Aorta (tissue), 5 donors: ENCODE measurements at places on chromosomes 13 and 19. TPM values are rescaled to one million over a fixed set of nuclear protein-coding genes. Genes with fewer than 3 reads are reported as not detected.

The CLDN10 gene
- not detected for total RNA-seq

The KDM4B gene
- 37.5 TPM for total RNA-seq

The CGB1 gene
- total RNA-seq = not detected

The HCN2 gene
- total RNA-seq = 0.30 TPM

The CNN2 gene
- total RNA-seq = 142 TPM

- DNase-seq = peak; percentile 86
- H3K4me3 ChIP-seq = no peak overlapping the region
- no peak overlapping the region for H3K27ac ChIP-seq
- no peaks in the 10 kb centered on the region for H3K36me3 ChIP-seq
These were observed 4.8 kb upstream of the KCNC3 start for GRCh38 chr19:50333737-50334617.

- H3K4me3 ChIP-seq = no peak overlapping the region
- H3K4me1 ChIP-seq = no peaks in the 10 kb centered on the region
- no peaks in the 10 kb centered on the region for H3K36me3 ChIP-seq
- H3K27ac ChIP-seq = no peak overlapping the region
- H3K27me3 ChIP-seq = no peaks in the 10 kb centered on the region
- DNase-seq = no peak
These were observed 67.8 kb downstream of the DGKH start for GRCh38 chr13:42116225-42116624.

DNA sequence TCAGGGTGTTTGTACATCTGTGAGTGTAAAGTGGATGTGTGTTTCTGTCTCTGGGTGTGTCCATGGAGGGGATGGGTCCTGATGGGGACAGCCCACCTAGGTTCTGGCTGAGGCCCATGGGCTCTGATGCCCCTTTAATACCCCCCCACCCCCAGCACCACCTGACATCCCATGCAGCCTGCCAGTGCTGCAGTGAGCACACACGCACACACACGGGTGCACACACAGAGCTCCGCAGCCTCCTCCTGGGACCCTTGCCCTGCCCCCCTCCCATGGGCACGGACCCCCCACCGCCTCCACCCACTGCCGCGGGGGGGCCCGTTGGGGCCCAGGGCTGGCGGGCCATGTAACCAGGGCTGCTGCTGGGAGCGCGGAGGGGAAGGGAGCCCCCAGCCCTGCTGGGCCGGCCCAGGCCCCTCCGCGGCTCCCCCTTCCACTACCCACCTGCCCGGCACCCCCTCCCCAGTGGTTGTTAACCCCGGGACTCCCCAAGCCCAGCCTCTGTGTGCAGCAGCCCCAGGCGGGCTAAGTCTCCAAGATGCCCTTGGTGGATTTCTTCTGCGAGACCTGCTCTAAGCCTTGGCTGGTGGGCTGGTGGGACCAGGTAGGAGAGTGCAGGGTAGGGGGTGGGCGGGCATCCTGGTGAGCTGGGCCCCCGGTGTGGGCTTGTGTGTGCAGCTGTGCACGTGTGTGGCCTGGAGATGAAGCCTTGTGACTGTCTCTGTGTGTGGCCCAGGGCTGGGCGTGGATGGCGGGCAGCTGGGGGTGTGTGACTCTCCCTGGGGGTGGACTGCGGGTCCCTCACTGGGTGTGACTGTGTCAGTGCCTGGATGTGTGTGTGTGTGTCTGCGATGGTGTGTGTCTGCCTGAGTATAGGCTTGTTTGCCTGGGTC lies 32.6 kb downstream of the PDE4A start:
- no peaks in the 10 kb centered on the region for H3K36me3 ChIP-seq
- no peak overlapping the region for H3K27ac ChIP-seq
- no peaks in the 10 kb centered on the region for H3K27me3 ChIP-seq
- no peak overlapping the region for H3K4me3 ChIP-seq
- H3K4me1 ChIP-seq = no peaks in the 10 kb centered on the region

- no peaks in the 10 kb centered on the region for H3K36me3 ChIP-seq
- DNase-seq = no peak
- H3K4me1 ChIP-seq = no peaks in the 10 kb centered on the region
- H3K27me3 ChIP-seq = no peaks in the 10 kb centered on the region
These were observed 361.6 kb upstream of the PCDH20 start for GRCh38 chr13:61777271-61777670.

DNA sequence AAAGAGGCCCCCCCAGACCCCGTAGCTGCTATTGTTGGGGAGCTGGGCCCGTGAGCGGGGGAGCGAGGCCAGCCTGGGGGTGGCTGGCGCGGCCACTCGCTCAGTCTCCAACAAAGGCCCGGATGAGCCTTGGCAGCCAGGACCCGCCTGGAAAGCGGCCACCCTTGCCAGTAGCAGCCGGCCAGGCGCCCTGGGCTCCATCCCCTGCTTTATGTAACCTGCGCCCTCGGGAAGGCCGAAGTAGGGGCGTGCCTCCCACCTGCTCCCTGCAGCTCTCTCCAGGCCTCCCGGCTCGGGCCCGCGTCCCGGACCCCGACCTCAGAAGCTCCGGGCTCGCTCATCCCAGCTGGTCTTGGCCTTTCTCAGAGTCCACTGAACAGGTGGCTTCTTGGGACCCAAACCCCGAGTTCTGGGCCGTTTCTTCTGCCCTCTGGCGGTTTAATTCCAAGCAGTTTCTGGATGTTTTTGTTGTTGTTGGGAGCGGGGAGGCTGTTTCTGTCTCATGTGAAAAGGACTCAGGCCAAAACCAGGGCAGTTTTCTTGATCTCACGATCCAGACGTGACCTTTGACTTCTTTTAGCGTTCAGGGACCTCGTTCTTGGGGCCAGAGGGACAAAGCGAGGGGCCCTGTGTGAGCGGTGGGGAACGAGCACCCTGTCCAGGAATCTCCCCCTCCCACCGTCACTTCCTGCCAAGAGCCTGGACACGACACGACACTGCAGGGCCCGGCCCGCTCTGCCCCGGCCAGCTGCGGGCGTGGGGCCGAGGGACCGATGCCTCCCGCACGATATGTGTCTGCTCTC lies 1.2 kb downstream of the CDC34 start:
- H3K4me3 ChIP-seq = peak overlapping the region; percentile 62
- DNase-seq = peak; percentile 77
- H3K27me3 ChIP-seq = no peaks in the 10 kb centered on the region
- peaks cover 6% of the 10 kb centered on the region for H3K4me1 ChIP-seq
- no peaks in the 10 kb centered on the region for H3K36me3 ChIP-seq
- peak overlapping the region; percentile 53 for H3K27ac ChIP-seq

- H3K36me3 ChIP-seq = no peaks in the 10 kb centered on the region
- no peak overlapping the region for H3K27ac ChIP-seq
- DNase-seq = no peak
These were observed 2.3 kb downstream of the ADGRE2 start for GRCh38 chr19:14775869-14776586.

GRCh38 chr19:44725251-44725650 lies 23.3 kb upstream of the BCL3 start:
- no peaks in the 10 kb centered on the region for H3K4me1 ChIP-seq
- no peaks in the 10 kb centered on the region for H3K36me3 ChIP-seq
- no peaks in the 10 kb centered on the region for H3K27me3 ChIP-seq
- no peak overlapping the region for H3K27ac ChIP-seq
- DNase-seq = no peak
- no peak overlapping the region for H3K4me3 ChIP-seq

DNA sequence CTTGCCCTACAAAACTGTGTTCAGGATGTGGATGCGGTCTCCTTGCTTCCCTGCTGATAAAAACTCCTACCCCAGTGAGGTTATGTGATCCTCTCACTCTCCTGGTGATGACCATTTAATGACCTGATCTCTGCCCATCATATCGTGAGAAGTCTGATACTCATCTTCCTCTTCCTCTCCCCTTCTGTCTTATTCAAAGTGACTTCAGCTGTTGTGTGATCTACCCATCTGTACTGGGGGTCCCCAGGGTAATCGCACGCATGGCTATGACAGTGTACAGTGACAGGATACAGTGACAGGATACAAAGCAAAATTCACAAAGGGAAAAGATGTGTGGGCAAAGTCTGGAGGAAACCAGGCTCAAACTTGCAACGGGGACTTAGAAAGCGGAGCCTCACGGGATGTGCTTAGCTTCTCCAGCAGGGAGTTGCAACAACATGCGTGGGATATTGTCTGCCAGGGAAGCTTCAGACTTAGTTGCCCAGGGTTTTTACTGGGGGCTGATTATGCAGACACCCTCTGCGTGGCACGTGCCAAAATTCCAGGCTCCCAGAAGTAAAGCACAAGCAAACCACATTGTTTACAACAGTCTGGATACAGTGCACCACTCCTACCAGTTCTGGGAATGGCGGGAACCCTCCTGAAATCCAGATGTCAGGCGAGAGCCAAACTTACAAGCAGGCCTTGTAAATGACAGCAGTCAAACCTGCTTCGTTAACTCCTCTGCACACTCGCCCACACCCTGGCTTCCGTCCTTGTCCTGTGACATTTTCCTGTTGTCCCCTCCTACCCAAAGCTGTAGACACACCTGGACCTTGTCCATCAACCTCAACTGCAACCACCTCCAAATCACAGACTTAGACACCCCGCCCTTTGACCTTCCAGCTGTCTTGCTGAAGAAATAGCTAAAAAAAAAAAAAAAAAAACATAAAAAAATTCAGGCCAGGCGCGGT lies 18.0 kb upstream of the GARRE1 start:
- H3K27ac ChIP-seq = no peak overlapping the region
- no peaks in the 10 kb centered on the region for H3K36me3 ChIP-seq
- H3K4me1 ChIP-seq = no peaks in the 10 kb centered on the region
- DNase-seq = no peak

GRCh38 chr13:113519556-113519955 lies 29.0 kb upstream of the DCUN1D2 start:
- no peak overlapping the region for H3K4me3 ChIP-seq
- no peak overlapping the region for H3K27ac ChIP-seq
- H3K27me3 ChIP-seq = no peaks in the 10 kb centered on the region
- no peaks in the 10 kb centered on the region for H3K4me1 ChIP-seq

- no peaks in the 10 kb centered on the region for H3K27me3 ChIP-seq
- no peaks in the 10 kb centered on the region for H3K36me3 ChIP-seq
- no peak for DNase-seq
- H3K4me1 ChIP-seq = no peaks in the 10 kb centered on the region
These were observed 15.6 kb upstream of the NBEA start for GRCh38 chr13:34926508-34926907.

- H3K27ac ChIP-seq = no peak overlapping the region
- H3K27me3 ChIP-seq = no peaks in the 10 kb centered on the region
- H3K4me1 ChIP-seq = no peaks in the 10 kb centered on the region
- no peak for DNase-seq
- H3K36me3 ChIP-seq = no peaks in the 10 kb centered on the region
These were observed 193.8 kb downstream of the FOXO1 start for GRCh38 chr13:40472427-40473220.

DNA sequence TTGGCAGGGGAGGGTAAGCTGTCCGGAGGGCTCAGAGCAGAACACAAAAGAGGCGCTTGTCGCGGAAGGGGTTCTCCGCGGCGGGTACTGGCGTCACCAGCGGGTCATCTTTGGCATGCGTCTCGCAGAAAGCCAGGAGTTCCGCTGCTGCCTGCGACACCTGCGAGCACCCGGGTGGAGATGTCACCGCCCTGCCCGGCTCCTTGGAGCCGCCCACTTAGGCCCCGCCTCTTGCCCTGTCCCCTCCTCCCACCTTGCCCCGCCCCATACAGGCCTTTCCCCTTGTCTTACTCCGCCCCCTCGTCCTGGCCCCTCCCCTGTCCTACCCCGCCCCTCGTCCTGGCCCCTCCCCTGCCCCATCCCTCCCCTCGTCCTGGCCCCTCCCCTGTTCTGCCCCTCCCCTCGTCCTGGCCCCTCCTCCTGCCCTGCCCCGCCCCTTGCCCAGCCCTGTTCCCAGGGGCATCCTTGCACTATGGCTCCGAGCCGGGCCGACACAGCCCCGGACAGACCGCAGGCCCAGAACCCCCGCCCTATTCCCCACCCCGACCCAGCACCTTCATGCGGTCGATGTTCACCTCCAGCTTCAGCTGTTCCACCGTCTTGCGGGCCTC lies 1.9 kb downstream of the GNG8 start:
- no peak overlapping the region for H3K4me3 ChIP-seq
- no peaks in the 10 kb centered on the region for H3K27me3 ChIP-seq
- no peak overlapping the region for H3K27ac ChIP-seq

DNA sequence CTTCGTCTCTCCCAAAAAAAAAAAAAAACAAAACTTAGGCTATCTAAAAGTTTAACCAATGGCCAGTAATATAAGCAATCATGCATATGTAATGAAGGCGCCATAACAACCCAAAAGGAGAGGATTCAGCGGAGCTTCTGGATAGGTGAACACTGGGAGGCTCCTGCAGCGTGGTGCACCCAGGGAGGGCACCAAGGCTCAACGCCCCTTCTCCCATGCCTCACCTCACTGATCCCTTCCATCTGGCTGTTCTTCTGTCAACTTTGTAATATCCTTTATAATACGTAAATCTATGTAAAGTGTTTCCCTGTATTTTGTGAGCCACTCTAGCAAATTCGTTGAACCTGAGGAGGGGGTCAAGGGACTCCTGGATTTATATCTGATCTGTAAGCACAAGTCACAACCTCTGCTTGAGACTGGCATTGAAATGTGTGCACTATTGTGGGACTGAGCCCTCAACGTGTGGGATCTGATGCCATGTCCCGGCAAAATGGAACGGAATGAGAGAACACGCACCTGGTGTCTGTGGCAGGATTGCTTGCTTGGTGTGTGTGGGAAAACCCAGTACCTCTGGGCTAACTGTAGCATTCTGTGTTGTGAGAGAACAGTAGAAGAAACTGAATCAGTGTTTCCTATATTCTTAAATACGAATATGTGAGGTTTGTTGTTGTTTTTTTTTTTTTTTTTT lies 521 bp upstream of the ZNF665 start:
- H3K27ac ChIP-seq = no peak overlapping the region
- no peak overlapping the region for H3K4me3 ChIP-seq
- no peaks in the 10 kb centered on the region for H3K27me3 ChIP-seq
- no peaks in the 10 kb centered on the region for H3K4me1 ChIP-seq

DNA sequence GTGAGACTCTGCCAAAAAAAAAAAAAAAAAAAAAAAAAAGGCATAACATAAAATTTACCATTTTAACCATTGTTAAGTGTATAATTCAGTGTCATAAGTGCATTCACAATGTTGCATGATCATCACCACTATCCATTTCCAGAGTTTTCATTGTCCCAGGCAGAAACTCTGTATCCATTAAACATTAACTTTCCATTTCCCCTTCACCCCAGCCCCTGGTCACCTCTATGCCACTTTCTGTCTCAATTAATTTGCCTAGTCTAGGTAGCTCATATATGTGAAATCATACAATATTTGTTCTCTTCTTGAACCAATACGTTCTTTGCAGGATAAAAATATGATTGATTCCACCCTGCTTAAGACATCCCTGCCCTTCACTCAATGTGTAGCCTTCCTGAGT lies 31.0 kb upstream of the VWA8 start:
- H3K36me3 ChIP-seq = no peaks in the 10 kb centered on the region
- H3K27ac ChIP-seq = no peak overlapping the region
- DNase-seq = no peak
- no peaks in the 10 kb centered on the region for H3K4me1 ChIP-seq
- no peak overlapping the region for H3K4me3 ChIP-seq
